ENCODE measurements at places on chromosomes 7 and 10.

GRCh38 chr7:36348771-36349170, 40.9 kb upstream of the ANLN start:
- no peak for DNase-seq

GRCh38 chr10:27834476-27834875, 88.9 kb upstream of the MKX start:
- no peak for DNase-seq

DNA sequence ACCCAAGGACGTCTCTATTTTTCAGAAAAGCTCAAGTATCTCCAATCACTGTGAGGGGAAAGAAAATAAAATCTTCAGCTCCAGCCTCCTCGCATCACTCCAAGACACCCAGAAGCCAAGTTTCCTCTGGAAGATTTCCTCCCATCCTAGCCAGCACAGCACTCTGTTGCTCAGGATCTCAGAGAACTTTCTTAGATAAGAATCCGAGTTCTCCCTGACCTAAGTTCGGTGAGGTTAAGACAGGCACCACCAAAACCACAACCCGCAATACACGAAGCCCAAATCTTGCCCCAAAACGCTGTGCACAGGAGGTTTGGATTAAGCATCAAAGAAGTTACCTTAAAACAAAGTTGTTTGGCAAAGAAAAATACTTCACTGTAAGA, 4.2 kb downstream of the FAM53B start:
- DNase-seq = no peak

- DNase-seq = no peak
Observed at GRCh38 chr7:82444220-82444909, 788 bp upstream of the CACNA2D1 start.

DNA sequence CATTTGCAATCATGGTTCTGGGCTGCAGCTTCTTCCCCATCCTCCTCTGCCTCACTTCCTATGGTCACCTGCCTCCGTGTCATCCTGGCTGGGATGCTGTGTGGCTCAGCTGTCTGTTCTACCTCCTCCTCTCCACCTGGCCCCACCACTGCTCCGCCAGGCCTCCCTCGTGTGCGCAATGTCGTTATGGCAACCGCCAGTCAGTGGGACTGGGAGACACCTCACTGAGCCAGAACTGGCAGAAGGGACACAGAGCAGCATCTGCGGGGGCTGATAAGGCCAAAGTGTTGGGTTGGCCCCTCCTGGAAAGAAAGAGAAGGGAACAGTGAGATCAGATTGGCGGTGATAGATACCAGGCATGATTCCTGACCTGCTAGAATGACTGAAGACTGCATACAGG, 527.5 kb downstream of the INHBA start:
- no peak for DNase-seq

DNA sequence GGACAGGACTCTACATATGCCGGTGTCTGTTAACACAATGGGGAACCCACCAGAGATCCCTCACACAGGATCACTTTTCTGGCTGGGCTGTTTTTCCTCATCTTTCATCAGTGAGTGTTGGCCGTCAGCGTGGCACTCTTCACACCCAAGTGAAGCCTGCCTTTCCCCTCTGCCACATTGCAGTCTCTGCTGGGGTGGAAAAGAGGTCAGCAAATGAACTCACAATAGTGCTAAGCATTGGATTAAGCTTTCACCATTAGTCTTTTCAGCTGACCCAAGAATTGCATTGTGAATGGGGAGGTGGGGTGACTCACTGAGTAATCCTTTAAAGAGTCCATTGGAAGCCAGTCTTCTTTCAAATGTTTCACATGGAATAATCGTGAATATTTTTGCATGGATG, 143.0 kb downstream of the KIAA1217 start:
- no peak for DNase-seq

- no peak for DNase-seq
Observed at GRCh38 chr10:68594405-68594804, 34.3 kb downstream of the TET1 start.

GRCh38 chr10:15588151-15588550, 131.6 kb downstream of the ITGA8 start:
- DNase-seq = no peak

- DNase-seq = no peak
Observed at GRCh38 chr7:100467638-100468373, 3.7 kb upstream of the SPACDR start.

- no peak for DNase-seq
Observed at GRCh38 chr7:144410441-144410840, 6.9 kb upstream of the NOBOX start.

DNA sequence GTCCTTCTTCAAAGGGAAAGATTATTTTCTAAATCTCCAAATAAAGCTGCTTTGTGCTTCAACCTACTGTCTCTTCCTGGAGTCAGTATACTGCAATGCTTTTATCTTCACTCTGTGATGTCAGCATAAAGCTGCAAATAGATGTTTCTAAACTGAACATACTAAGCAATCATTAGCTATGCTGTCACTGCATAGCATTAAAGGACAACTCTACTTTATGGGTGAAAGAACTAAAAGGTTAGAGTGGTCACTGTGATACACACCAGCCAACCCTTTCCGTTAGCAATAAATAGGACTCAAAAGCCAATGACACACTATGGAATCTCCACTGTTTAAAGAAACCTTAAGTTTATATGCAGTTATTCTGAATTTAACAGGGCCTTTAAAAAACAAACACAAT, 1.8 kb downstream of the CCDC186 start:
- DNase-seq = no peak

DNA sequence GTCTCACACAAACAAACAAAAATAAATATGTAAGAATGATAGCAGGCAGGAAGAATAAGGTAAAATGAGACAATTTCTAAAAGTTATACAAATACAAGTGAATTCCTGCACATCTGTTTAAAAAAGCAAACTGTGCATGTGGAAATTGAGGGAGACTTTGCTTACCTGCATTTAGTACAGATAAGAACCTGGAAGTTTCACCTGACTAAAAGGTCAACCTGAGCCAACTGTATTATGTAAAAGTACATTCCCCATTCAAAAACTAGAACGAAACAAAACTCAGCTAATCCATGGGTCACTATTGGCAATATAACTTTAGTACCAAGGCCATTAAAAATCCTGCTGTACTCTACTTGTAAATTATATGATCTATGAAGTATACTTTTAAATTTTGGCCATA, 127.1 kb downstream of the DOCK4 start:
- no peak for DNase-seq
